ENCODE measurements at places on chromosomes 7 and 10.

DNA sequence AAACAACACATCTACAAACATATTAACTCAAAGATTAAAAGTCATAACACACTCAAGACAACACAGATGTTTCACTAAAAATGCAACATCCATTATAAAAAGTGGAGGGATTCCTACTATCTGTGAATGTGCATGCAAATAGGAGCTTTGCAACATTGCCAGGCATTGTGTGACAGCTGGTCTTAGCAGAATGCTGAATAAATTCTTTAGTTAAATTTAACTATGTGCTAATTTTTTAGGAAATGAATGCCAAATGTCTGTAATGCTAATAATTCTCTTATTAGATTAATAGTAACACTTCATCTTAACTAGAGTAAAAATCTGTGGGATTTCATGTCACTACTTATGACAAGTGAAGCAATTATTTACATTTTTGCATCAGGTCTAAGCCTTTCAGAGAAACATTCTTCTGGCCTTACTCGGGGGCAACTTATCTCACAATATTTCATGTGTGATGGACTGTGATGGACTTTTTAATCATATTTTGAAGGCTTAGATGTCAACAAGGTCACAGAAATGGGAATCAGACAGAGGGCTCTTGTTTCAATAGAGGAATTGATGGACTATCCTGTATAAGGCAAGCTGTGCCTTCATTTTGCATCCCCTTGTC lies 524.6 kb upstream of the KCND2 start:
- no peak for DNase-seq

GRCh38 chr7:71694665-71695064 lies 562.7 kb downstream of the GALNT17 start:
- no peak for DNase-seq

DNA sequence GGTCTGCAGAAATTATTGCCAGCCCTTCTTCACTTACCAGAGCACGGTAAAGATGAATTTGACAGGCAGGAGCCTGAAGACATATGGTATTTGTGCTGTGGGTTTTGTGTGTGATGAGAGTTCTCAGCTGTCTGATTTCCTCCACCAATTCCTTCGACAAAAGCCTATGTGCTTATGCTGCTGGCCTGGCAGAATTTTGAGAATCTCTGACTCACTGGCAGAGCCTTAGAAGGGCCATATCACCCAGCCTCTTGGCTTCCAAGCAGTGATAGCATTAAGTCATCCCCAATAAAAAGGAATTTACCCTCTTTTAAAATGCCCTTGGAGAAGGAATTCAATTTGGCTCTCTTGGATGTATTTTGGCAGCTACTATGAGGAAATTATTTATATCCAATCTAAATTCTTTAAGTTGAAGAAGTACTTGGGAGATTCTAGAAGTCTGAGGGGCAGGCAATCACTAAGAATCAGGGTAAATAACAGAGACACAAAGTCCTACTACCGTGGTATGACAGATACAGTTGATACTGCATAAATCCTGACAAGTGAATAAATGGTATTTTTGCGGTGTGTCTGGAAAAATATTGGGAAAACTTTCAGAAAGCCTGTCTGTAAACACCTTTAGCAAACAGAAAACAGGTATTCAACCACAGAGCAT lies 68.6 kb upstream of the EFCAB10 start:
- no peak for DNase-seq

GRCh38 chr7:28588602-28589001 lies 176.3 kb downstream of the CREB5 start:
- no peak for DNase-seq
